ENCODE measurements at places on chromosomes 3 and 15. TPM values are rescaled to one million over a fixed set of nuclear protein-coding genes. Genes with fewer than 3 reads are reported as not detected.

Gene ZNF774
- 3.3 TPM for total RNA-seq

Gene NPAP1
- total RNA-seq = not detected

- DNase-seq = no peak
Measured at GRCh38 chr15:90141646-90142045, 39.4 kb upstream of the IDH2 start.

DNA sequence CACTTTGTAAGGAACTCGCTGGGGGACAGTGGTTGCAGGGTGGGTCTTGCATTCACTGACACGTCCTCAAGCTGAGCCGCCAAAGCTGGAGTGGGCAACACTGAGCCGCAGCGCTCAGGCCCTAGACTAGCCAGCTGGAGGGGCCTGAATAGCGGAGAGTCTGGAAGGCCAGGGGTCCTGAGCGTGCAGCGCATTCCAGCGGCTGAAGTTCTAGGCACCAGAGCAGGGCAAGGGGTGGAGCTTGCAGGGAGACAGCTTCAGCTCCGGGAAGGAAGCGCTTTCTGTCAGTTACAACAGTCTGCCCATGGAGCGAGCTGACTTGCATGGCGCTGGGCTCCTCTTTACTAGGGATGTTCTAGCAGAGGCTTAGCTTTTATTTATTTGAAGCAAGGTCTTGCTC is 2.7 kb downstream of the MAP6D1 start:
- DNase-seq = no peak

DNA sequence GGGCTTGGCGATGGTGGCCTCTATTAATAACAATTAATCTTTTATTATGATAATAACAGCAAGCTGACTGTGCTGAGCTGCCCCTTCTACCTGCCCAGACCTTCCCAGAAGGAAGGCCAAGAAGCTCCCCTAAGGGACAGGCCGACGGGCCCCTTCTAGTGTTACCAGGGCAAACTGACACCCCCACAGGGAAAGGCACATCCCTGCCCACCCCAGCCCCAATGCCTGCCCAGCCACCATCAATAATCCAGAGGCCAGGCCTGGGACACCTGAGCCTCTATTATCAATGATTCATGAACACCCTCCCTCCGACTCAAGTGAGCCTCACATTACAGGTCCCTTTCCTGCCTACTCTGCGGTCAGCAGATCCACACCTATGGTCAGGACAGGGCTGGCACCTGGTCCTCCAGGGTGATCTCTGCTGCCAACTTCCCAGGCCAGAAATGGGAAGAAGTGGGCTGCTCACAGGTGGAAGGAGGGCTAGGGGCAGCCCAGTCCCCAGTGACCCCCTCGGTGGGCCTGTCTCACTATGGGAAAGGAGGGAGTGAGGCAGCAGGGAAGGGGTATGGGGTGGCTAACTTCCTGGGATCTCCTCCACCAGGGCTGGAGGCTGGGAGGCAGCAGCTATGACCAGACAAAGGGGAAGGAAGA is 1.8 kb downstream of the TWF2 start:
- no peak for DNase-seq

DNA sequence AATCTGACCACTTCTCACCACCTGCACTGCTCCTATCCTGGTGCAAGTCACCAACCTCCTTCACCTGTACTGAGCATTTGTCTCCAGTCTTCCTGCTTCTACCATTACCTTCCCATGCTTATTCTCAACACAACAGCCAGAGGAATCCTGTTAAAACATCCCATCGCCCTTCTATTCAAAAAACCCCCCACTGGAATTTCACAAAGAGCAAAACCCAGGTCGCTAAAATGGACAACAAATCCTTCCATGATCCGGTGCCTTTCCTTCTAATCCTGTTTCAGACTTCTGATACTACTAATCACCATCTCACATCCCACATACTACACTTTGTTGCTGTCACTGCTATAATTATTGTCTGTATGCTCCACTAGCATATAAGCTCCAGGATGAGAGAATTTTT is 85.2 kb downstream of the ERC2 start:
- no peak for DNase-seq

DNA sequence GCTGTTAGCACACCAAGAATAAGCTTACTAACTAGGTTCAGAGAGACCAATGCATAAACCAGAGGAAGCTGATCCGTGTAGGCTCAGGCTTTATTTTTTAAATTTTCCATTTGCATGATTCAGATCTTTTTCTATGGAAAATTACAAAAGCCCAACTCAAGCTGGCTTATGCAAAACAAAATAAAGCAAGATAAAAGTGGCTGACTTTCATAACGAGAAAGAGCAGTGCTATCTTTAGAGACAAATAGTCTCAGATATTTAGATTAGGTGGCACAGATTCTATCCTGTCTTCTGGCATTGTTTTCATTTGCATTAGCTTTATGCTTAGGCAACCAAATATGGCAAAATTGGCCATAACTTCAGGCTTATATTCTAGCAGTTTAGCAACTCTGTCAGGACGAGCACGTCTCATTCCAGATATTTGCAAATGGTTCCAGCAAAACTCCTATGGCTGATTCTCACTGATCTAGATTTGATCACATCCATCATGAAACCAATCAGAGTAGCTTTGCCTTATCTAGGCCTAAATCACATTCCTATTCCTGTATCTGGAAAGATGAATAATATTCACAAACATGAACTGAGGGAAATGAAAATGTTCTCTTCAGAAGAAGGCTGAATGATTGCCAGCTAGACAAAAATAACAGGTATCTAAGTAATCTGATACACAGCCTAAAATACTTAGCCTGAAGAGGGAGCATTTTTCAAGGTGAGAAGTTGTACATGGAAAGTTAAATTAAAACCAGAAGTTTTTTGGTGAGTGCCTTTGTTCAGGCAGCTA is 216.4 kb upstream of the DPPA4 start:
- peak; percentile 15 for DNase-seq

Measured in bronchial epithelial cell (primary cell).